ENCODE measurements at places on chromosomes 1 and 21.

GRCh38 chr1:27348861-27349783 is 7.3 kb downstream of the SYTL1 start:
- DNase-seq: no peak

DNA sequence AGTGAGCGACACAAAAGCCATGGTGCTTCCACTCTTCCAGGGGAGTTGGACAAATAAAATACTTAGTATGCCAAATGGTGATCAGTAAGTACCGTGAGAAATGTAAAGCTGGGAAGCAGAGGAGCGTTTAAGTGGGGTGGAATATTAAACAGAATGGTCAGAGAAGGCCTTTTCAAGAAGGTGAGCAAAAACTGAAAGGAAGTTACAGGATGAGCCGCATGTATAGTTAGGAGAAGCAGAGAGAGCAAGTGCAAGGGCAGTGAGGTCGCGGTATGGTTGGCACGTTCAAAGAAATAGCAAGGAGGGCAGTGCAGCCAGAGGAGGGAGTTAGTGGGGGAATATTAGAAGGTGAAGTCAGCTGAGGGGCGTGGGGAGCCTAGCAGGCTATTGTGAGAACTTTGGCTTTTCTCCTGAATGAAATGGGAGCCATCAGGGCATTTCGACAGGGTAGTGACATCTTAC is 748 bp upstream of the ATP6V0B start:
- DNase-seq: no peak

- no peak for DNase-seq
Observed at GRCh38 chr1:159800177-159800930, 1.8 kb upstream of the FCRL6 start.

DNA sequence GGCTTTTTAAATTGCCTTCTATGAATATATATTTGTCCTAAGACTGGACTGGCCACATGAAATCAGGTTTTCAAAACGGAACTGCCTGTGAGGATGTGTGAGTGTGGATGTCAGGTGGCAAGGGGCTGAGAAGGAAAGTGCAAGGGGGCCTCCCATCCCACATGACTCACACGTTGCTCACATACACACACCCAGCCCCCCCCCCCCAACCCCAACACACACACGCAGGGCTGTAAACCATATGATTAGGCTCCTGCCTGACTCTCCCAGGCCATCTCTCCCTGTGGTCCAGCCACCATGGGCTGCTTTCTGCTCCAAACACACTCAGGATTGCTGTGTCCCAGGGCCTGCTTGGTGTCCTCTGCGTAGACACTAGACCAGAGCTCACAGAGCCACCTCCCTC is 22.4 kb downstream of the DEGS1 start:
- DNase-seq: no peak

- no peak for DNase-seq
Observed at GRCh38 chr1:217140041-217140901, 417.0 kb upstream of the ESRRG start.

DNA sequence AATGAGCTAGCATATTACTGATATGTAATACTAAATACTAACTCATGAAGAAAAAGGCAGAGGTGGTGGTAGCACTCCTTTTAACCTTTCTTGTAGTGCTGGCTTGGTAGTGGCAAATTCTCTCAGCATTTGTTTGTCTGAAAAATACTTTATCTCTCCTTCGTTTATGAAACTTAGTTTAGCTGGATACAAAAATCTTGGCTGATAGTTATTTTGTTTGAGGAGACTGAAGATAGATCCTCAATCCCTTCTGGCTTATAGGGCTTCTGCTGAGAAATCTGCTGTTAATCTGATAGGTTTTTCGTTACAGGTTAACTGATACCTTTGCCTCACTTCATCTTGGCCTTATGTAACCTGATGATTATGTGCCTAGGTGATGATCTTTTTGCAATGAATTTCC is 87.8 kb downstream of the LYPLAL1 start:
- no peak for DNase-seq

DNA sequence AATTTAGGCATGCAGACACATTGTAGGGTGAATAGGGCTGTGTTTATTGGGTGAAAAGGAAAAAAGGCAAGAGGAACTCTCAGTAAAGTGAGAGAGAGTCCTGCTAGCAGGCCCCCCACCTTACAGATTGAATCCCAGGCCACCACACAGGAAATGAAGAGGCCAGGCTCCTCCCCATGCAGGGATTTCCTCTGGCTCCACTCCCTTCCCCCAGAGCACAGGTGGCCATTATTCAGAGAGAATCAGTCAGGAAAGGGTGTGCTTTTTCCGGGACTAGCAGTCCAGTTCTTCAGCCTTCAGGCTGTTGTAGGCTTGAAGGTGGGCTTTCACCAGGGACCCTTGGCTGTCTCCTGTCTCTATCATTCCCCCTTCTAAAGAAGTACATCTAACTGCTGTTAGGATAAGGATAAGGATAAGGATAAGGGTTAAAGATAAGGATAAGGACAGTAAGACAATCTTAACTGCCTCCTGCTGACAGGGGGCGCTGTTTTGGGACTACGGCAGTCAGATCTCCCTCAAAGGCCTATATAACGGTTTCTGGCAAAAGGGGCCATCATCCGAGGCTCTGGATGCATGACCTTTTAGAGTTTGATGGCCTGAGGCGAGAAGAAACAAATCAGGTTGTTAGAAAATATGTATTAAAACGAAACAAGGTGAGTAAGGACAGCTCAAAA is 26.3 kb downstream of the ZNF648 start:
- no peak for DNase-seq

GRCh38 chr1:229643996-229644745 is 18.1 kb downstream of the URB2 start:
- DNase-seq: no peak

DNA sequence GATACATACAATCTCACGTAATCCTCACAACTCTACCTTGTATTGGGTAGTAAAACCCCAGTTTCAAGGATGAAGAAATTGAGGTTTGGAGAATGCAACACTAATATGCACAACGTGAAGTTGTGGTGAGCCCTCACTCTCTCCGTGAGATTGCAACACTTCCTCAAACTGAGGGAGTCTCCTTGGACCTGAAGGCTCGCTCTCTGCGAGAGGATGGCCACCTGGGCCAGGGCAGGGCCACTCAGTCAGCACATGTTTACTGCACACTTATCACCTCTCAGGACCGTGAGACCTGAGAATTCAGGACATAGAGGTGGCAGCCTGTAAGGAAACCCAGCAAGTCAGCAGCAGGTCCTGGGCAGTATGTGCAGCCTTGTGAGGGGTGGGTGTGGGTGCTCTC is 8.7 kb downstream of the SH3BP5L start:
- no peak for DNase-seq

- no peak for DNase-seq
Observed at GRCh38 chr1:117537291-117537920, 68.4 kb upstream of the TENT5C start.

GRCh38 chr1:182795563-182796228 is 6.1 kb downstream of the NPL start:
- DNase-seq: no peak

- DNase-seq: no peak
Observed at GRCh38 chr1:203140743-203141520, 13.4 kb downstream of the ADORA1 start.

GRCh38 chr1:187819086-187819485 is 990.3 kb downstream of the PLA2G4A start:
- DNase-seq: no peak

GRCh38 chr1:150567341-150567716 is 12.1 kb downstream of the MCL1 start:
- DNase-seq: no peak

DNA sequence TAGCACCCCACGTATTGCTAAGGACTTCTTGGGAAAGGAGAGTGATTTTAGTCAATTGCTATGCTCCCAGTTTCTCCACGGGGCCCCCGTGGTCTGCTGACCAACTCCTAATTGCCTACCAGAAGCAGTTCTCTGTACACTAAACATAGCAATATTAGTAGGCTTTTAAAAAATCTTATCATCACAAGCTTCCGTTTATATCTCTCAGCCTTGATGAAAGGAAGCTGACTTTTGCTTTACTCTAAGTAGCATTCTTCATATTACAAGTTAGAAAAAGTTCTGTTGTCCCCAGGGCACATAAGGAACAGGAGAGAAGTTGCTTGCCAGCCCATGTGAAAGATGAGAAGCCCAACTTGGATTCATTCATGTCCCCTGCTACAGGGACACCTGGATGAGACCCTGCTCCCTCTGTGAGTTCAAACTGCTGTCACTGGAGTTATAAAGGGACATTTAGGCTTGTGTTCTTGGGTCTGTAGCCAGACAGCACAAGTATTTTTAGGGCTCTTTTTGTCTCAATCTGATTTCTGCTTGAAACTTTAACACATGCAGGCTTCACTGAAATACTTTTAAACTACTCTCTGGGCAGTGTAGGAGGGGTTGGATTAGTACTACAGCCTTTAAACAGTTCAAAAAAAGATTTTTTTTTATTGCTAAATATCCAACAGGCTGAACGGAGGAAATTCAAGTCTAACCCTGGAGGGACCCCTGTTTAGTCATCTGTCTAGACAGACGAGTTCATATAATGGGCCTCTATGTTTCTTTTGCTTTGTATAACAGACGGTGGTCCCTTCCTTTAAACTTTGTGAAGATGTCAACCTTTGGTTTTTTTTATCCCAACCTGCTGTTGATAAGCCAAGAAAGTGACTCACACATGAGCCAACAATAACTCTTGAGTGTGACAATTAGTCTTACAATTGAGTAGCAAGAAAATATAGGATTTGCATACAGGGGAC is 29.5 kb downstream of the TGFB2 start:
- DNase-seq: no peak

DNA sequence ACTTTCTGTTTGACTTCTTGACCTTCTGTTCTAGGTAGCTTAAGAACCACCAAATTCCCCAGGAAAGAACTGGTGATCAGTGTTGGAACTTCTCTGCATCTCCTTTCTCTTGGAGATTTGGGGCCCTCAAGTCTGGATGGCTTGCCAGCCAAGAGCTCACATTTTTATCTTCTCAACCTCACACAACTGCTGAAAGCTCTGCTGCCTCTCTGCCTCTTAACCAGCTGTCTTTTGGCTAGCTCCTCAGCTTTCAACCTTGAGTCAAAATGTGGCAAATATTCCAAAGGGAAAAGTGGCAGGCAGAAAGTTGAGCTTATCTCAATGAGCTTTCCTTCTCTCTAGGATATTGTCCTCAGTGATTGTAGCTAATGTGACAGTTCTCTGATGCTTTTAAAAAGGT is 89.2 kb upstream of the CCDC190 start:
- no peak for DNase-seq

DNA sequence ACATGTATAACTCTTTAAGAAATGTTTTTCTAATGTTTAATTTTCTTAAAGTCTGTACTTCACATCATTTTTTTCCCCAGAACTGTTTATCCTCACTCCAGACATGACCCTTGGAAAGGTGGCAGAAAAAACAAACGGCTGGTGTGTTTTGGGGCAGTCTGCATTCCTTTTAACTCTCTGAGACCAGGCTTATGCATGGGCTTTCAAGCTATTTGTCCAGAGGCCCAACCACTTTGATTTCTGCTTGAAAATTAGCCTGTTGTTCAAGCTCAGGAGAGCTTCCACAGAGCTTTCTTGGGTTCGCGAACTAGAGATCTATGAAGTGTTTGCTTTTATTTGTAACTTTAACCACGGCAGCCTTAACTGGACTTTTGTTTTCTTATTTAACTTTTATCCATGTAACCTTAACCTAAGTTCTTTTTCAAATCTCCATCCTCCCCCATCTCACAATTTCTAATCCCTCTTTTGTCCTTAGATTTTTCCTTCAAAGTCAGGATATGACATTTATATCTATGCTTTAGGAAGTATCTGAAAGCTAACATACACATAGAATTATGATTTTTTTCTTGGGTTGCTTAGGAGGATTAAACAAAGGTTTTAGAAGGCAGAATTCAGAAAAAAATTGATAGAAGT is 111.8 kb downstream of the FGGY start:
- no peak for DNase-seq

DNA sequence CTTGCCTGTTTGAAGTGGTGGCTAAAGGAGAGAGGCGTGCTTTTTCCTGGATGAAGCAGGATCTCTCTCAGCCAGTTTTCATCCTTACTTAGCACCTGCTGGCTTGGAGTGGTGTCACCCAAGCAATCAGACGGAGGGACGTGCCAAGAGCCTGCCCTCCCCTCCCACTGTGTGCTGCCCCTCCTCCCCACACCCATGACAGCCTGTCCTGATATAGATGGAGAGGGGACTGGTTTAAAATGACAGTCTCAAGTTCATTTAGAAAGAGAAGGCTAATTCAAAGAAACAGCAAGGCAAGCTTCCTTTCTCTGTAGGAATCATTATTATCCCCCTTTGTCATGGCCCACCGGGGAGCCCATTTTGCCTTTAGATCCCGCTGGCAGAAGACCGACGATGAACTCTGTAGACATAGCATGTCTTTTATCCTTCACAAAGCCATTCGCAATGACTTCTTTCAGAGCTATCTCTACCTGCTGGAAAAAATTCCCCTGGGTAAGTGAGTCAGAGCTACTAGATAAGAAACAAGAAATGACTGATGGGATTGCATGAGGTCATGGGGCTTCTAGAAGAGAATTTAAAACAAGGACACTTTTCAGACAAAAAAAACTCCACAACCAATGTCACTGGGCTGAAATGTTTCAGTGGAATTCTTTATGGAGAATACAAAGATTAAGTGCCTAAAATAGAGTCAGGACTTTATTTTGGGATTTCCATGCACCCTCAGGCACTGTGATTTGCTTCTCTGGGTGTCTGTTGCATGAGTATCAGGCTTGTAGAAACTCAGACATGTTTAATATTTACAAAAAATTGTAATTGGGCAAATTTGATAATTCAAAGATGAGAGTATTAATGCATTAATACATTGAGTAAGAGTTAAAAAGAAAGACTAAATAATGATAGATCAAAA is at the start of gene NTMT2:
TSS of gene NTMT2 (plus strand) at position 190 of the 907 bp plus-strand sequence. CDS start at position 339, 149 bp downstream.
- DNase-seq: no peak

- DNase-seq: no peak
Observed at GRCh38 chr1:53576866-53577760, 117.9 kb downstream of the DMRTB1 start.

- no peak for DNase-seq
Observed at GRCh38 chr1:197614916-197615692, 160.2 kb downstream of the DENND1B start.

- no peak for DNase-seq
Observed at GRCh38 chr21:44532712-44533111, 7.3 kb downstream of the KRTAP10-1 start.

- no peak for DNase-seq
Observed at GRCh38 chr1:191839891-191840290, 318.4 kb upstream of the RGS18 start.

- DNase-seq: no peak
Observed at GRCh38 chr1:32100807-32101708, 6.8 kb upstream of the KPNA6 start.

- no peak for DNase-seq
Observed at GRCh38 chr1:168829876-168830275, 100.9 kb upstream of the DPT start.

- no peak for DNase-seq
Observed at GRCh38 chr1:32361308-32361673, 994 bp downstream of the FAM229A start.

Data from activated gamma-delta T cell (primary cell).